ENCODE measurements at places on chromosomes 3 and 15. TPM values are rescaled to one million over a fixed set of nuclear protein-coding genes. Genes with fewer than 3 reads are reported as not detected.

DNA sequence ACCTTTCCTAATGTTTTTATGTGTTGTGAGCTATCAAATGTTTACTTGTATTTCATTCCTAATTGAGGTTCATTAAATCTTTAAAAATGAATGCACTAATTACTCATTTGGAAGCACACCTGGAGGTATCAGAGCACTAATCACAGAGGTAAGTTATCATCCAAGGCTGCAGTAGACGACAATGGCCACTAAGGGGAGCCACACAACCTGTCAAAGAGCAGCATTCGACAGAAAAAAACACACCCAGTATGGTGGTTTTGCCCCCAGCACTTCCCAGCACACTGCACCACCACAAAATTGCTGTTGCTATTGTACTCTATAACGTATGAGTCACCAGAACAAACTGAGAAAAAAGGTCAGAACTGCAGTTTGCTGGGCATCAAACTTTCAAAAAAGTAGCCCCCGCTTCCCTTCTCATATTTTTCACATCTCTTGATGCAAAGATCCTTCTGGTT is 205.9 kb upstream of the IGF1R start:
- no peak for DNase-seq

GRCh38 chr3:160648701-160649100 is 28.3 kb upstream of the ARL14 start:
- no peak for DNase-seq

GRCh38 chr3:58952128-58952917 is 97.5 kb downstream of the CFAP20DC start:
- DNase-seq: no peak

The MLH1 gene
- 13.9 TPM for total RNA-seq

The HTR3E gene
- not detected for total RNA-seq
